Spleen (tissue), 13 donors: ENCODE measurements at places on chromosomes 4 and X.

DNA sequence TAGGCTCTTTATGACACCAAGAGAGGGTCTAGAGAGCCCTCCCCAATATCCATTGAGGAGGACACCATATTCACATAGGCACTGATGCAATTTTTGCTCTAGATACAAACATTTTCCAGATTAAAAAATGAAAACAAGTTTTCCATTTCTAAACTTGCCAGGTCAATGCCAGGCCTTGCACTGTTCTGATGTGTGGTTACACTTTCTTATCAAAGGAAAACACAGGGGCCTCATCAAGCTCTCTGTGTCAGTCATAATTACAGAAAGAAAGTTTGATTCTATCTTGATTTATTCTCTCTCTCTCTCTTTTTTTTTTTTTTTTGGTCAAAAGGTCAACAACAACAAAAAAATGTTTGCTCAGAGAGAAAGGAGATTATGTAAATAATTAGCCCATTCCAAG, 80.2 kb upstream of the ACSL4 start:
- H3K27me3 ChIP-seq, result no peaks in the 10 kb centered on the region
- no peak overlapping the region for H3K27ac ChIP-seq
- DNase-seq, result no peak
- H3K36me3 ChIP-seq, result no peaks in the 10 kb centered on the region

DNA sequence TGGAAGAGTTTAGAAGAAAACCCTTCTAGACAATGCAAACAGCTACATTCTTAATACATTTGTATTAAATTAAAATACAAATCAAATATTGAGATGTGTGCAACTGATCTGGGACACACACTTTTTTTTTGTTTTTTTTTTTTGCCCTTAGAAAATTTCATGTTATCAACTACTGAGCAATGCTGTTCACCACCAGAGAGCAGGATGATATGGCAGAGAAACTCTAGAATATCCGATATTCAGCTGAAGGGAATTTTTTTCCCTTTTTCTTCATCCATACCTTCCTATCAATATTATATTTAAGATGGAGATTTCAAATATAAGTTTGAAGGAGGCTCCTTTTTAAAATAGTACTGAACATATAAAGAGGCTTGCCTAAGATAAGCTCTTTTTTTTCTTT, 1.0 kb downstream of the NDST3 start:
- H3K27ac ChIP-seq, result no peak overlapping the region
- H3K27me3 ChIP-seq, result peaks cover 25% of the 10 kb centered on the region
- peaks cover 18% of the 10 kb centered on the region for H3K4me1 ChIP-seq
- DNase-seq, result no peak

DNA sequence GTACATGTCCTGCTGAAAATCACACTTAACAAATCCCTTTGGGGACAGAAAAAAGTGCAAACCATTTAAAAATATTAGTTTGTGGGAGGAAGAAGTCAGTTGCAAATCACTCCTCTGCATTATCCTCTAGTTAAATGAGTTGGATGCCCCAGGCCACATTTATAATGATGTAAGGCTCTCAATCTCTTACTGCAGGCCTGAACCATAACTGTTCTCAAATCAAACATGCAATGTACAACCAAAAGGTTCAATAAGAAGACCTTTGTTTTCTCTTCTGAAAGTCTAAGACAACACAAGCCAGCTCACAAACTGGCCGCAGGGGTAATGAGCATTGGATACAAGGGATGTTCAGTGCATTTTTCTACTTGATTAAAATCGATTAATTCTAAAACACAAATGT, 39.7 kb downstream of the IGFBP7 start:
- H3K27me3 ChIP-seq, result no peaks in the 10 kb centered on the region
- peaks cover 44% of the 10 kb centered on the region for H3K4me1 ChIP-seq
- peak overlapping the region; percentile 43 for H3K27ac ChIP-seq
- H3K36me3 ChIP-seq, result no peaks in the 10 kb centered on the region
- DNase-seq, result no peak
- no peak overlapping the region for H3K4me3 ChIP-seq

- no peaks in the 10 kb centered on the region for H3K36me3 ChIP-seq
- no peak overlapping the region for H3K4me3 ChIP-seq
- no peaks in the 10 kb centered on the region for H3K27me3 ChIP-seq
- H3K27ac ChIP-seq, result no peak overlapping the region
Measured at GRCh38 chr4:165609653-165610052, 230.8 kb downstream of the CPE start.

- H3K4me3 ChIP-seq, result no peak overlapping the region
- peak overlapping the region; percentile 85 for H3K27ac ChIP-seq
- H3K27me3 ChIP-seq, result no peaks in the 10 kb centered on the region
- no peaks in the 10 kb centered on the region for H3K36me3 ChIP-seq
- peaks cover 53% of the 10 kb centered on the region for H3K4me1 ChIP-seq
Measured at GRCh38 chr4:89300499-89300898, 7.1 kb downstream of the GPRIN3 start.

GRCh38 chr4:128572778-128573241, 236.7 kb upstream of the JADE1 start:
- no peaks in the 10 kb centered on the region for H3K27me3 ChIP-seq
- no peak overlapping the region for H3K4me3 ChIP-seq
- H3K36me3 ChIP-seq, result no peaks in the 10 kb centered on the region
